Fibroblast of mammary gland (primary cell): ENCODE measurements at places on chromosomes 4 and X.

DNA sequence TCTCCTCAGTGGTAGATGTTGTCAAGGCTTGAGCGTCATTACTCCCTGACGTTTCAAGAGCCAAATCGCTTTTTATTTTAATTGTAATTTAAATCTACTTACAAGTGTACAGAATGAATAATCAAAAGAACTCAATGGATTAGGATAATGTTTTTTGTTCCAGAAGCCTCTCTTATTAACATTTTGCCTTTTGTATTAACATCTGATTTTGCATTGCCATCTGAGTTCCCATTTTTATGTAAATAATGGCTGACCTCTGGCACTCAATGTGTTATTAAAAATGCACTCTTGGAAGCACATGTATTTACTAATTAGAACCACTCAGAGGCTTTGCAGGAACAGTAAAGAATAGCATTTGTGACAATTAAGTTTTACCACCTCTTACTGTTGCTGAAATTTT is 411.0 kb downstream of the EPHA5 start:
- no peak for DNase-seq

- peak; percentile 77 for DNase-seq
These were observed 131.8 kb downstream of the GLRA3 start for GRCh38 chr4:174697202-174697601.

GRCh38 chr4:8047837-8048678 is 108.4 kb upstream of the AFAP1 start:
- no peak for DNase-seq

DNA sequence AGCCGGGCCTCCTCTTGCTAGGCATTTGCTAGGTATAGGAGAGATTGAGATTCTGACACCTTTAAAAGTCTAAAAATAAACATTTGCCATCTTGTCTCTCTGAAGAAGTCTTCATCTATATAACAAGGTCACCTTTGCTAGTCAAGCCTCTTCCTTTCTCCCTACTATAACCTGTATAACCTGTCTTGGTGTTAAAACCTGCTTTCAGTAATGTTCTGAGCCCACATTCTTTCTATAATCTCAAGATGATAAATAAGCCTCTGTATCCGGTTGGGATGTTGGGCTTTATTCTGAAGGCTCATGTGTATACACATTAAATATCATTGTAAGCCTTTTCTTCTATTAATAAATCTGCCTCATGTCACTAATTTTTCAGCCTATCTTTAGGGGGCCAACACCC is 10.2 kb downstream of the ASIC5 start:
- DNase-seq = no peak

DNA sequence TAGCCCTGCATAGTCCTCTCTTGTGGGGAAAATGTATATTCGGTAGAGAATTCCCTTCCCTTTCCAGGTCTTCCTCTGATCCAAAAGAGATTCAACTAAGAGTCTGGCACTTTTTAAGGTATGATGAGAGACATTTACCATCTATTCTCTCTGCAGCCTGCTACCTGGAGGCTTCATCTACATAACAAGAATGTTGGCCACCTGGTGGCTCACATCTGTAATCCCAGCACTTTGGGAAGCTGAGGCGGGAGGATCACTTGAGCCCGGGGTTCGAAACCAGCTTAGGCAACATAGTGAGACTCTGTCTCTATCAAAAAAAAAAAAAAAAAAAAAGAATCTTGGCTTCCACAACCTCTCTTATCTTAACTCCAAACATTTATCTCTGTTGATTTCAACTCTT is 40.4 kb upstream of the NOCT start:
- DNase-seq = no peak

DNA sequence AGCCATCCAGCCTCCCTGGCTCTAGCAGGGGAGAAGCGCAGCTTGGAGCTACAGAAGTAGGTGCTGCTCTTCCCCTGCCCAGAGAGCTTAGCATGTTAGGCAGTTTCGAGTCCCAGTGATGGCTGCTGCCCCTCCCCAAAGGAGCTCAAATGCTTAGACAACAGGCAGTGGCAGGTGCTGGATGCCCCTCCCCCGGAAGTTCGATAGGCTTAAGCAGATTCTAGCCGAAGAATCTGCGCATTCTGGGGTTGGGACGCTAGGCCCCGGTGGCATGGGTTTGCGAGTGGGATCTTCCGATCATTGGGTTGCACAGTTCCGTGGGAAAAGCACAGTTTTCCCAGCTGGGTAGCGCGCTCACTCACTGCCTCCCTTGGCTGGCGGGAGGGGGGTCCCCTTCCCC is 117.2 kb downstream of the MAPK10 start:
- DNase-seq = no peak

DNA sequence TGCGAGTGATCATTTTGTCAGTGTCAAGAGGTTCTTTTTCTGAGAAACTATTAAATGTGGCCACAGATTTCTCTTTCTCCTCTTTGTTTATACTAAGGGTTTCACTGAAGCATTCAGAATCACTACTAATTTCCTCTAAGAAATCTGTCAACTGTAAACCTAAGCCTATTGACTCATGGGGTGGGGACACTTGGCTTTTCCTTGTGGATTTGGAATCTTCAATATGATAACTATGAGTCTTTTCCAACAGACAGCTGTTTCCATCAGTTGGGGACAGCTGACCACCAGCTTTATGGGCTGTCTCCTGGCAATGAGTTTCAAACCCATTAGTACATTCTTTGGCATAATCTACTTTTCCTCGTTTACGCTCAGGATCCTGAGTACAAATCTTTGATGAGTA is 13.8 kb downstream of the PGRMC1 start:
- DNase-seq = no peak

- DNase-seq = peak; percentile 49
These were observed 94.2 kb downstream of the TENM3 start for GRCh38 chr4:182337366-182337765.

DNA sequence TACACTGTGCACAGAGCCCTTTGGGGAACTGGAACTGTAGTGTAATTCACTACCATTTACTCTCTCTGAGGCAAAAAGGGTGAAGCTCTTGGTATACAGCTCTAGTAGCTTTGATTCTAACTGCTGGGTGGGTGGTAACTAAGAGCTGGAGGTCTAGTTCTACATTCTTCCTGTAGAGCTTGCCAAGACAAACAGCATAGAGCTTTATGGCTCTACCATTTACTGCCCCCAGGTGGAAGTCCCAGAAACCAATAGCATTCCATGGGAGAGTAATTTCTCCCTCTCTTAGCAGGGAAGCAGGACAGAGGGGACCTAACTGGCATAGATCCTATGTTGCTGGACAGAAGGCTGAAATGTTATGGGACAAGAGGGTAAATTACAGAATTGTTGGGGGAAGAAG is 26.7 kb downstream of the HDAC8 start:
- DNase-seq = peak; percentile 14

DNA sequence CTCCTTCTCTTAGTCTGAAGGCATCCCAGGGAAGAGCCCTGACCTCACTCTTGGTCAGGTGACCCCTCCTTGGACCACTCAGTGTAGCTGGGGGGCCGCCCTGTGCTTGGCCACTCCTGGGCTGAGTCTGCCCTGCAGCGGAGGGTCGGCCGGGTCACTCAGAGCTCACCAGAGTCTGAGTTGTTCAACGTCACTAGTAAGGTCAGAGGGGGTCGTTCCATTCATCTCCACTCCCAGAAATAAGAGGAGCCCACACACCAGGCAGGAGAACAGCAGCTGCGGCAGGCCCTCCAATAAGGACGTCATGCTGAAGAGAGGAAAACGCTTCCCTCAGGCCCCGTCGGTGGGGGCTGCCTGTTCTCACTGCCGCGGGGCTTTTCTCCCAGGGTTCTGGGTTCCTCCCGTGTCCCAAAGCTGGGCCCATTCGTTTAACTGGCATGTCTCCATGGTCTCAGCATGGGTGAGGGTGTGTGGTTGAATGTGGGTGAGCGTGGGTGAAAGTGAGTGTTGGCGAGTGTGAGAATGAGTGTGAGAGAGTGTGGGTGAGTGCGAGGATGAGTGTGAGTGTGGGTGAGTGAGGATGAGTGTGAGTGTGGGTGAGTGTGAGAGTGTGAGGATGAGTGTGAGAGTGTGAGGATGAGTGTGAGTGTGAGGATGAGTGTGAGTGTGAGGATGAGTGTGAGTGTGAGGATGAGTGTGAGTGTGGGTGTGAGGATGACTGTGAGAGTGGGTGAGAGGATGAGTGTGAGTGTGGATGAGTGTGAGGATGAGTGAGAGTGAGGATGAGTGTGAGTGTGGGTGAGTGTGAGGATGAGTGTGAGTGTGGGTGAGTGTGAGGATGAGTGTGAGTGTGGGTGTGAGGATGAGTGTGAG is 47.7 kb downstream of the ING2 start:
- DNase-seq = no peak

- no peak for DNase-seq
These were observed 40.6 kb upstream of the SERTM2 start for GRCh38 chrX:111470681-111471403.

- no peak for DNase-seq
These were observed 635.4 kb downstream of the SPRY1 start for GRCh38 chr4:124032035-124032434.

DNA sequence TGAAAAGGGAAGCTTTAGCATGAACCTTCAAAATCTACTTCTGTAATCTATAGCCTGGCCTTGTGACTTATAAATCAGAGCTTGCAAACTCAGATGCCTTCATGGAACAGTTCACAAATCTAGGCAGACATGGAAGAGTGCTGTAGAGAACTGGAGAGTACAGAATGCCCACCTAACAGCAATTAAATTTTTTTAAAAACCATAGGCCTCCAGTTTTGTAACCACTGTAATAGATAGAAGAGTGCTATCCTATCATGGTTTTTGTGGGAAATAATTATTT is 10.4 kb downstream of the MTMR1 start:
- DNase-seq = no peak

- DNase-seq = peak; percentile 40
These were observed 176.4 kb downstream of the BMPR1B start for GRCh38 chr4:94934201-94934600.
